ENCODE measurements at places on chromosomes 2 and 18.

DNA sequence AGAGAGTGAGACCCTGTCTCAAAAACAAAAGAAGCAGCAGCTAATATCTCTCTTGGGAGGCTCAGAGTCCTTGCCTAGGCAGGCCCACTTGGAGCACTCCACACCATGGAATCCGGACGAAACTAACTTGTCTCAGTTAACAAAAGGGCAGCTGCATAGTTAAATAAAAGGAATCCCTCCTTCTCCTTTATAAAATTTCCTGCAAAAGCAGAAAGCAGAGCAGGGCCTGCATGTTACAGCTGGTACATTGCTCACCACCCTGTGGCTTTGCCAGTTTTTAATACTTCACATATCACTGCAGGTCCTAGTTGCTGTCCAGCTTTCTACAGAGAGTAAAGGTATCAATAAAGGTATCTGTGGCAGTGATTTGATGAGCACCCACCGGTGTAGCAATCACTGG lies 93.6 kb downstream of the ASAP2 start:
- DNase-seq, result no peak

- DNase-seq, result no peak
These were observed 110.6 kb upstream of the LYPD1 start for GRCh38 chr2:132780651-132781050.

DNA sequence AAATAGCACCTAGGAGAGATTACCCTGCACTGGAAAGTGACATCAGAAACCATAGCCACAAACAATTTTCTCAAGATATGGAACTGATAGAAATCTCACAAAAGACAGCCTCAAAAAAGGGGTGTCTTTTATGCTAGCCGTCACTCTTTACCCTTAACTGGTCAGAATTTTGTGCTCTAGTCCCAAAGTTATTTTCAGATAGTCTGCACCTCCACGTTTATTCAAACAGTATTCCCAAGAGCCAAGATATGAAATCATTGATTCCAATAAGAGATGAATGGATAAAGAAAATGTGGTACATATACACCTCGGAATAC lies 23.5 kb upstream of the PMAIP1 start:
- DNase-seq, result no peak

GRCh38 chr2:99153921-99154604 lies 679 bp downstream of the TSGA10 start:
- no peak for DNase-seq

DNA sequence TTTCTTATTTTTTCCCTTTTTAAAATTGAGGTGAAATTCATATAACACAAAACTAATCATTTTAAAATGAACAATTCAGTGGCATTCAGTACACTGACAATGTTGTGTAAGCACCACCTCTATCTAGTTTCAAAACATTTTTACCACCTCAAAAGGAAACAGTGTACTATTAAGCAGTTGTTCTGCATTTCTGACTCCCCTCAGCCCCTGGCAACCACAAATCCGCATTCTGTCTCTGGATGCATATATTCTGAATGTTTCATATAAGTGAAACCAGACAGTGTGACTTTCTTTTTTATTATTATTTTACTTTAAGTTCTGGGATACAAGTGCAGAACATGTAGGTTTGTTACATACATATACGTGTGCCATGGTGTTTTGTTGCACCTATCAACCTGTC lies 19.2 kb upstream of the TANK start:
- no peak for DNase-seq

DNA sequence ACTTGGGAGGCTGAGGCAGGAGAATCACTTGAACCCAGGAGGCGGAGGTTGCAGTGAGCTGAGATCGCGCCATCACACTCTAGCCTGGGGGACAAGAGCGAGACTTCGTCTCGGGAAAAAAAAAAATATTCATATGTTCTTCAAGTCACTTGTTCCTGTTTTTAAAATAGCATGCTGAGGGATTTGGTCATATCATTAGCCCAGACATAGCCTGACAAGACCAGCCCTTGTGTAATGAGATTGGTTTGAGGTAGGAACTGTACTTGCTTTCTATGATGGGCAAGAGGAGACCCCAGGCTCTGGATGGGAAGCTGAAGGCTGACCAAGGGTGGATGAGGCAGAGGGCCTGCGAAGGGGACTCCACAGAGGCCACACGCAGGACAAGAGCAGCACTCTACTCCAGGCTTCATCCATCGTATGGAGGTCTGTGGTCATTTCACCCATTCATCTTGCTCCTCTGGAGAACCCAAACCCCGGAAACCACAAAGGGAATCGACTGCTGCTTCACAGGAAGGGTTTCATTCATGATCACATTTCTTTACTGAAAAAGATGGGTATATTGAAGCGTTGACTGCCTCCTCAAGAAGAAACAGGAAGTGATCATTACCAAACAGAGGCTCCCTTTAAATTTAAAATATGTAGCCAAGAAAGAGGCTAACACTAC lies 87.1 kb upstream of the ZNF397 start:
- DNase-seq, result no peak

DNA sequence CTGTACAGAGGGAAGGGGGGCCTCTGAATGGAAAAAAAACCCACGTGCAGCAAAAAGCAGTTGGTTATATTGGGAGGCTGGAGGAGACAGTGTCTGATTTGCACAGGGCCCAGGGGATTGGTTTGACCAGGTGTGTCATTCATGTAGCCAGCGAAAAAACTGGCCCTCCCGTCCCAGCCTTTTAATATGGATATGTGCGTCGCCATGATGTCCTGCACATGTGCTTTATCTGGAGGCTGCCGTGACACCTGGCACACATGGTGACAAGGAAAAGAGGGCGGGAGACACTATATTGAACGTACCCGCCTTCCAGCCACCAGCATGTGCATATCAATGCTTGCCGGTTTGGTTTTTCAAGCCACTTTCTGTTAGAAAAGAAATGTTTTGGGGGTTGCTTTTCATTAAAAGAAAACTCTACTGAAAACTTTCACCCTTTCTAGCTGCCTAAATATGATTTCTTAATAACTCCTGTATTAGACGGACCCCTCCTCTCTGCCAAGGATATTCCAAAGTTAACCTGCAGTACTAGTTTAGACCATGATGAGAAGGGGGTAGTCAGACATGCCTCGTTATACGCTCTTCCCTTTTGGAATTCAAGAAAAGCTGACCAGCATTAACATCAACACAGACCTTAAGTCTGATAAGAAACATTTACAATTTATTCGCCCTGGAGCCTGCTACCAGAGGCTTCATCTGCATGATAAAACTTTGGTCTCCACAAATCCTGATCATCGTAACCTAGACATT lies 16.2 kb downstream of the SLC25A52 start:
- DNase-seq, result no peak

DNA sequence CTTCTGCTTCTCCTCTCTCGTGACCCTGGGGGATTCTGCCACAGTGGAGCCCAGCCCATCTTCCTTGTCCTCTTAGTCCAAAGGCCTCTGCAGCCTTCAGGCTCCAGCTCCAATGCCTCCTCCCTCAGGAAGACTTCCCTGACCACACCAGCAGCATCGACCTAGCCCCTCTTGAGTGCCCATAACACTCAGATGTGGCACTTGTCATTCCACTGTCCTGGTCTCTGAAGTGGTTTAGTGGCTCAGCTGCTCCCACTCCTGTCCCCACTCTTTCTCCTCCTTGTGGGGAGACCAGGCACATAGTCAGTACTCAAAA lies 97.5 kb downstream of the STPG4 start:
- DNase-seq, result no peak

DNA sequence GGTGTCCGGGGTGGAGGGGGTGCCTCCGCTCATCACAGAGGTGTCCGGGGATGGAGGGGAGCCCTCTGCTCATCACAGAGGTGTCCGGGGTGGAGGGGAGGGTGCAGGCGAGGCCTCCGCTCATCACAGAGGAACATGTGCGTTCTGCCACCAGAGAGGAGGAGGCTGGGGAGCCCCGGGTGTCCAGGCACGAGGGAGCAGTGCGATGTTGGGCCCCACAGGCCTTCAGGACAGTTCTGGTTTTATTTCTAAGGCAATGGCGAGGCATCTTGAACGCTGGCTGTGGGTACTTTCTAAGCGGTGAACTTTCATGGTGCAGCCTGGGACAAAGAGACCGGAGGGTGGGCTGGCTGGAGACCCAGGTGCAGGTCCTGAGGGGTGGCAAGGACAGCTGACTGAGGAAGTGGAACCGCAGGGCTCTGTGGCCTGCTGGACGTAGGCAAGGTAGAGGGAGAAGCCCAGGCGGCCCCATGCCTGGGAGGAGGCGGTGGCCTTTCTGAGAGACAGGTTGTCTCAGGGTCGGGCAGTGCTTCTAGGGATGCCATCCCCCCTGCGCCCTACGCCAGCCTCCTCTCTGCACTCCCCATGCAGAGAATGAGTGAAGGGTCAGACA lies 196.6 kb upstream of the SALL3 start:
- DNase-seq, result no peak

DNA sequence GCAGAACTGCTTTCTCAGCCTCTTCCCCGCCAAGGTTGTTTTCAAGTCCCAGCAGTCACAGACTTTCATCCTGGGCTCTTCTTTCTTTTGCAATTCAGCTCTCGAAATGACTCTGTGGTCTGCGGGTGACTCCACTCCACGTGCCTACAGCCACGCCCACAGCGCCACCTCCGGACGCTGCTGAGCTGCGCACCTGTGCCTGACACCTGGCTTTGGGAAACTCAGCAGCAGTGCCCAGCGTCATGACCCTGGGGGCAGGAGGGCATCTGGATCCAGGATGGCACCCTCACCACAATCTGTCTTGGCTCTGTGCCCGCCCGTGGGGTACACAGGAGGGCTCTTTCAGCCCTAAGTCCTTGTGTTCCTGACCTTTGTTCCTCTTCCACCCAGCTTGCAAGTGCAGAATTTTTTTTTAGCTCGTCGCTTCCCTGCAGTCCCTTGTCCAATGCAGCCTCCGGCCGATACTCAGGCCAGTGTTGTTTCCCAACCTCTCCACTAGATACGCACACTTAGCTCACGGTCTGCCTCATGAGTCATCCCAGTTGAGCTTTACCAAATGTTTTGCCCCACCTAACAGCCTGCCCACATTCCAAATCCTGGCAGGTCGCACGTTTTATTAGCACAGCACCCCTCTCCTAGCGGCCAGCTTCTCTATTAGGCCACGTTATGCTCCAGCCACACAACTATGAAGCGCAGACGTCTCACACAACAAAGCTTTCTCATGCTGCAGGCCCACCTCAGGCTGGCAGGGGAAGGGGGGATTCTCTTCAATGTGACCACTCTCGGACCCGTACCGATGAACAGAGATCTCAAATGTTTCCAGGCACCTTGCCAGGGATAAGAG lies 6.5 kb upstream of the CAPN10 start:
- no peak for DNase-seq

- DNase-seq, result no peak
These were observed 264.1 kb downstream of the SCG2 start for GRCh38 chr2:223338016-223338415.

DNA sequence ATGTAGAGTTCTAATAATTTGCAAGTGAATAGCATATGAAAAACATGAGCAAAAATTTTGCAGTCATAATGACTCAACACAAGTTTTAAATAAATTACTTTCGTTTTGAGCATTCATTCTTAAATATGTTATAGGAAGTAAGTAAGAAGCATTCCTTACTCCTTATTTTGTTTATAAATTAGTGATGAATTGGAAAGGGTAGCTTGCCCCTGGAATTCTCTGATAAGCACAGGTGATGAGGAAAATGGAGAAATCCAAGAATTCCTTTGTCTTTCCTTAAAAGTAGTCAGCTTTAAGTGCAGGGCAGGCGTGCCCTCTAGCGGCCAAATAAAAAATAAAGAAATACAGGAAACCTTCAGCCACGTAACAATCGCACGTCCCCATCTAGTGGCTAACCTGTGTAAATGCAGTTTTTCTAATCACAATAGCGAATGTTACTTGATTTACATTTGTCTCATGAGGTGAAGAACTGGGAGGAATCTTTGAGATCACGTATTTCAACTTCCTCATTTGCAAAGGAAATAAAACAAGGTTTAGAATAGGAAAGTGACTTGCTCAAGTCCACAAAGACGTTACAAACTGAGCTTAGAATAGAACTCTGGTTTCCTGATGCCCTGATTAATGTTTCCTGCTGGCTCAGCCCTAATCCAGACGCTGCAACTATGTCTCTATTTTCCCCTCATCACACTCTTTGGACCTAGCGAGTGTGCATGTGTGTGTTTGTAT lies 47.2 kb upstream of the ZNG1B start:
- no peak for DNase-seq

GRCh38 chr18:45227001-45227742 lies 388.1 kb upstream of the SLC14A2 start:
- DNase-seq, result no peak

GRCh38 chr2:213740453-213740852 lies 456.2 kb downstream of the SPAG16 start:
- DNase-seq, result no peak

DNA sequence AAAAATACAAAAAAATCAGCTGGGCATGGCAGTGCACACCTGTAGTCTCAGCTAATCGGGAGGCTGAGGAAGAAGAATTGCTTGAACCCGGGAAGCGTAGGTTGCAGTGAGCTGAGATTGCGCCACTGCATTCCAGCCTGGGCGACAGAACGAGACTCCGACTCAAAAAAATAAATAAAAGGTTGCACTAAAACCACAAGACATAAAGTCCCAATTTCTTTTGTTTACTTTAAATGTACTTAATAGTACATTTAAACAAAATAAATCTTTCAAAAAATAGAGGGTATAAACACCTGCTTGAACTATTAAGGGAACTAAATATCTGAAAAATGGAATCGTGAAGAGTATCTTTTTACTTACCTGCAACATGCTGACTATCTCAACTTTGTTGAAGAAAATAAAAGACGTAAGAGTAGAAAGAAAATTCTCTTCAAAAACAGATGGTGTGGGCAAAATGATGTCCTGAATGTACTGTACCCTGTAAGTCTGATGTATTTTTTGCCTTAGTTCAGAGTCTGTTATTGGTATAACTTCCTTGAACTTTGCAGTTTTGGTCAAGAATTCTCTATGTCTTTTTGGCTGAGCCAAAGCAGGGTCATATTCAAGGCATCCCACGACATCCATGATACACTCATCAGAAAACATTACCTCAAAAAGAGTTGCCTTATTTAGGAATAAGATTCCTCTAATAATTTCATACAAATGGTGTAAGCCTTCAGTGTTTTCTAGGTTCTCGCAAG lies 19.2 kb downstream of the PPP4R3B start:
- no peak for DNase-seq

DNA sequence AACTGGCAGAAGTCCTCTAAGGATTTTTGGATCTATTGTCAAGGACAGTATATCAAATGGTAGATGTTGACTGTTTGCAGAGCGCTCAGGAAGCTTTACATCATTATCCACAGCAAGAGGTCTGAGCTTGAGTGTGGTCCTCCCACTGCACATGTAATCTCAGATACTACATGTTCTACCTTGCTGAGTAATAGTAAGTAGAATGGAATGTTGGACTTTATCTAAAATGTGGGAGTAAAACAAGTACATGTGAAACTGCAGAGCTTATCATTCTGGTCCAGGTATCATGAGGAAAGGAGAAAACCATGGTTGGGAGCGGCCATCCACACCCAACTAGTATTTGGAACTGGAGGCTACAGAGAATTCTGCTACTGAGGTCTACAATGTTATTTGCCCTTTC lies 19.3 kb upstream of the CD28 start:
- DNase-seq, result no peak

DNA sequence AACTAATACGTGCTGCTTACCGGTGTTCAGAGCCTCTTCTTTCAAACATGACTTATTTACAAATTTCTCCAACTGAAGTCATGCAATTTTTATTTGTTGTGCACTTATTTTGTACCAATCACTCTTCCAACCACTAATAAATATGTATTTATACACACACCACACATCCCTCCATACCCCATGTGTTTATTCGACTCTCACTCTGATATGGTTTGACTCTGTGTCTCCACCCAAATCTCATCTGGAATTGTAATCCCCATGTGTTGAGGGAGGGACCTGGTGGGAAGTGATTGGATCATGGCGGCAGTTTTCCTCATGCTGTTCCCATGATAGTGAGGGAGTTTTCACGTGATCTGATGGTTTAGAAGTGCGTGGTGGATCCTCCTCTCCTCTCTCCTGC lies 49.5 kb upstream of the ACYP2 start:
- no peak for DNase-seq

GRCh38 chr2:101509499-101510284 lies 34.8 kb upstream of the RFX8 start:
- no peak for DNase-seq
